Pancreas (tissue), 10 donors: ENCODE measurements at places on chromosomes 6 and 20. TPM values are rescaled to one million over a fixed set of nuclear protein-coding genes. Genes with fewer than 3 reads are reported as not detected.

LHFPL5 gene
- 2.0 TPM for polyA plus RNA-seq

- peak; percentile 33 for DNase-seq
These were observed 36.6 kb downstream of the MTRES1 start for GRCh38 chr6:107064579-107065065.

- peak; percentile 40 for DNase-seq
These were observed 9.6 kb downstream of the IGF2R start for GRCh38 chr6:159978291-159979135.

DNA sequence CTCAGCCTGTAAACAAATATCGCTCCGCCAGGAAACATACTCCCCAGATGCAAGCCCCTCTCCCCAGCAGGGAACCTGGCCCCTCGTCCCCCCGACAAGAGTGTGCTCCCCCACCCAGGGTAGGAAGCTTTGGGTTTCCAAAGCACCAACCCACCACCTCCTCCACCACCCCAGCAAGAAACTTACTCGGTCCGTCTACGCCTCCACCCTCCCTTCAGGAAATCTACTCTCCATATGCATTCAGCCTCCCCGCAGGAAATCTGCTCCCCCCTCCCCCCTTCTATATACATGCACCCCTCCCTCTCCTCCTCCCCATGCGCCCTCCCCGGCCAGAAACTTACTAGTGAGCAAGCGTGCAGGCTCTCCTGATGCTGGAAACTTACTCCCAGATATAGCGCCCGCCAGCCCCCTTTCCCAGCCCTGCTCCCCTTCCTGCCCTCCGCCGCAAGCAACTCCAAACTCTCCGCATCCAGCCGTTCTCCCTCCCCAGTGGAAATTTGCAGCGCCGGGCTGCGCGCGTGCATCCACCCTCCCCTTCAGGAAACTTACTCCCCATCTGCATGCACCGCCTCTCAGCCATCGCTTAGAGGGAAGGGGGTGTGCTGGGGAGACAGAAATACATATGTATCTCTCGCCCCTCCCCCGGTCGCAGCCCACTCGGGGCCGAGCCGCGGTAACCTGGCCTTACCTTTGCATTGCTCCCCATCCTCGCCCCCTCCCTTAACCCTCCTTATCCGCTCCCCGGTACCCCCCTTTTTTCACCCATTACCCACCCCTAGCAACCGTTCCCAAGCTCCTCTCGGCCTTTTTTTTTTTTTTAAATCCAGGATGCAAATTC lies at the start of gene TRERF1:
TRERF1 (minus strand) TSS at position 594 of the 838 bp plus-strand sequence. CDS start 182,336 bp downstream, outside the sequence.
- peak; percentile 65 for DNase-seq

CLPSL1 gene
- polyA plus RNA-seq, result not detected

EDN1 gene
- 7.3 TPM for polyA plus RNA-seq

SLC12A5 gene
- 21.5 TPM for polyA plus RNA-seq

- no peak for DNase-seq
These were observed 90.3 kb downstream of the OLIG3 start for GRCh38 chr6:137403855-137404254.

CRISP2 gene
- polyA plus RNA-seq, result 0.65 TPM

GPLD1 gene
- polyA plus RNA-seq, result 0.73 TPM

- no peak for DNase-seq
These were observed 38.4 kb upstream of the ZNF217 start for GRCh38 chr20:53631909-53632662.

- peak; percentile 94 for DNase-seq
These were observed 4.1 kb downstream of the TTBK1 start for GRCh38 chr6:43247114-43247999.

- DNase-seq, result no peak
These were observed 76.9 kb downstream of the STK35 start for GRCh38 chr20:2178318-2179232.

DNA sequence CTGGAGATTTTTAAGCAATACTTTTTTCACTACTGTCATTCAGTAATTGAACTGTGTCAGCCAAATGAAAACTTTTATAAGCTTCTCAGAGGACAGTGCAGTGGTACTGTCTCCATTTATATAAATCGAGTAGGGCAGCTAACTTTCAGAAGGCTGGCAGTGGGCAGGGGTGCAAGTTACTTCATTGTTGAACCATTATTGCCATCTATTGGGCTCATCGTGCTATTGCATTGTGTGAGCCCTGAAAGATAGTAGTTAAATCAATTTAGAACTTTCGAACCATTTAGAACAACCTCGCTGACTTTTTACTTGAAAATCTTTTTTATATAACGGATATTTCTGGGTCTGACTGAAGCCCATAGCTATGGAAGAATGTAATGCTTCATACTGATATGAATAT lies 347.8 kb upstream of the PLCB4 start:
- DNase-seq, result no peak

UNC5CL gene
- 40.6 TPM for polyA plus RNA-seq

GRCh38 chr6:80425089-80425823 lies 318.8 kb downstream of the BCKDHB start:
- DNase-seq, result no peak

DNA sequence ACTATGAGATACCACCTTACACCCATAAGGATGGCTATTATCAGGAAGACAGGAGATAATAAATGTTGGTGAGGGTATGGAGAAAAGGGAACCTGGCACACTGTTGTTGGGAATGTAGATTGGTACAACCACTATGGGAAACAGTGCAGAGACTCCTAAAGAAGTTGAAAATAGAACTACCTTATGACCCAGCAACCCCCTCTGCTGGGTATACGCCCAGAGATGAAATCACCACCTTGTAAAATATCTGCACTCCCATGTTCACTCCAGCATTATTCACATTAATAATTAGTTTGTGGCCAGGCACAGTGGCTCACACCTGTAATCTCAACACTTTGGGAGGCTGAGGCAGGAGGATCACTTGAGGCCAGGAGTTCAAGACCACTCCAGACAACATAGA lies 26.8 kb downstream of the ZBTB9 start:
- no peak for DNase-seq

DNA sequence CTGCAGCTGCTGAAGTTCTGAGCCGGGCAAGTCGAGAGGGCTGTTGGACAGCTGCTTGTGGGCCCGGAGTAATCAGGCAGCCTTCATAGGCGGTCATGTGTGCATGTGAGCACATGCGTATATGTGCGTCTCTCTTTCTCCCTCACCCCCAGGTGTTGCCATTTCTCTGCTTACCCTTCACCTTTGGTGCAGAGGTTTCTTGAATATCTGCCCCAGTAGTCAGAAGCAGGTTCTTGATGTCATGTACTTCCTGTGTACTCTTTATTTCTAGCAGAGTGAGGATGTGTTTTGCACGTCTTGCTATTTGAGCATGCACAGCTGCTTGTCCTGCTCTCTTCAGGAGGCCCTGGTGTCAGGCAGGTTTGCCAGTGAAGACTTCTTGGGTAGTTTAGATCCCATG lies 21.2 kb upstream of the MAPK13 start:
- DNase-seq, result no peak

GRCh38 chr20:45968081-45968671 lies 3.8 kb downstream of the ZNF335 start:
- DNase-seq, result peak; percentile 66

- DNase-seq, result no peak
These were observed 215.6 kb downstream of the FOXC1 start for GRCh38 chr6:1825277-1825676.

GRCh38 chr6:80940571-80940970 lies 811.9 kb downstream of the TENT5A start:
- no peak for DNase-seq

- DNase-seq, result no peak
These were observed 169.1 kb downstream of the NKAIN2 start for GRCh38 chr6:123972600-123973294.

- no peak for DNase-seq
These were observed 108.7 kb upstream of the EDN1 start for GRCh38 chr6:12181481-12181880.

- no peak for DNase-seq
These were observed 5.4 kb downstream of the SLC17A3 start for GRCh38 chr6:25868436-25869183.

DNA sequence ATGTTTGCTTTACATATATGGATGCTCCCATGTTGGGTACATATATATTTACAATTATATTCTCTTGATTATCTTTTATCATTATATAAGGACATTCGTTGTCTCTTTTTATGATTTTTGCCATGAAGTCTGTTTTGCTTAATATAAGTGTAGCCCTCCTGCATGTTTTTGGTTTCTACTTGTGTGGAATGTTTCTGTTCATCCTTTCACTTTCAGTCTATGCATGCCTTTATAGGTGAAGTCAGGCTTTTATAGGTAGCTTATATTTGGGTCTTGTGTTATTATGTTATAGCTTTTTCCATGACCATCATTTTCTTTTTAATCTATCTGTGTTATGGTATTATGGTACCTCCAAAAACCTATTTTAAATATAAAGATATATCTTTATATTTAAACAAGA lies 612.5 kb upstream of the HS3ST5 start:
- no peak for DNase-seq

DNA sequence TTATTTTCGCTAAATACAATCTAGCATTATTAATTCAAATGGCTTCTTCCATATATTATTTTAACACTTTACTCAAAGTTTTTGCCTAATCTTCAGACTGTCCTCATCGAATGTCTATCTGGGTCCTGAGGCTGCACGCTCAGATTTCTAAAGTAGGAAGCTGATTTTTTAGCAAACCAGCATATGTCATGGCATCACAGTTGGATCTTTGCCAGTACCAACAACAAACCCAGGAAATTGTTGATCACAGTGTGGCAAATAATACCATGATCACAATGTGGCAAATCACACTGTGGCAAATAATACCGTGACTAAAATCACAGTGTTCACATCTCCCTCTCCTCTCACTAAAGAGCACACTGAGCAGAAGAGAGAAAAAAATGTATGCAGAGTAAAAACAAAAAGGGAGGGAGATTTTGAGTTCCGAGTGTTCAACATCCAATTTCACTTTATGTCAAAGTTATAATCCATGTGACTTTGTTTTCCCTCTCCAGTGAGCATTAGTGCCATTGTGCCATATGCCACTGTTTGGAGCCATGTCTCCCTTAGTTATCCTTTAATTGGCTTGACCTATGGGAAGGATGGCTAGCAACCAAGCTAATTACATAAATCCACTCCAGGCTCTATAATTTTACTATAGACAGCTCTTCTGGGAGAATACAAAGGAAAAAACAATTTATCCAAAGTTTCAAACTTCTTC lies 1059.6 kb downstream of the HACE1 start:
- DNase-seq, result no peak

GRCh38 chr6:143679041-143679440 lies 1.3 kb downstream of the PHACTR2 start:
- no peak for DNase-seq

GRCh38 chr6:160678230-160678629 lies 14.2 kb upstream of the LPA start:
- DNase-seq, result no peak

DNA sequence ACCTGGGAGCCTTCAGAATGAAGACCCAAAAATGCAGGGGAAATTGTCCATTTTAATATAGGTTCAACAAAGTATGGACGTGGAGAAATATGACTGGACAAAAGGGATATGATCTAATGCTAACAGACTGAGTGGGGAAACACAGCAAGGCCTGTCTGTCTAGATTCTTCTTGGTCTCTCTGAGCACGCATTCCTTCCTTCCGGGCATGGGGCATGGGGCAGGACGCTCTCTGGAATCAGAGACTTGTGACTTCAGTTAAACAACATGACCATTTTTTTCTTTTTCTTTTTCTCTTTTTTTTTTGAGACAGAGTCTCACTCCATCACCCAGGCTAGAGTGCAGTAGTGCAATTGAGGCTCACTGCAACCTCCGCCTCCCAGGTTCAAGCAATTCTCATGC lies 31.9 kb downstream of the ZBTB2 start:
- DNase-seq, result no peak

GRCh38 chr6:74755196-74755595 lies 450.7 kb downstream of the COL12A1 start:
- DNase-seq, result no peak

DNA sequence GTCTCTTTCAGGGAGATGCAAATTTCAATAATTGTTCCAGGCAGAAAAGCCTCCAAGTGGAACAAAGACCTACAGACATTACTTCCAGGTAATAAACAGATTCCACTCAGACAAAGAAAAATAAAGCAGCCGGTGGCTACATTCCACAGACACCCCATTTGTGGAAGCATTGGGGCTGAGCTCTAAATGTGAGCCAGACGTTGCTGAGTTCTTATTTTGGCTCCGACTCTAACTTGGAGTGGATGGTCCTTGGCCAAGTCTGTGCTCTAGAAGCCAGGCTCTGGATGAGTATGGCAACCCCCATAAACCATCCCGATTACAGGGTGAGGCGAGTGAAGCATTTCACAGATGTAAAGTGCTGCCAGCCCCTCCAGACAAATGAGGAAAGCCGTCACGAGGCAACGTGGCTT lies 6.6 kb downstream of the TRAM2 start:
- DNase-seq, result no peak

MEP1A gene
- polyA plus RNA-seq, result 0.34 TPM

MUCL3 gene
- polyA plus RNA-seq, result 0.04 TPM

KIAA1586 gene
- polyA plus RNA-seq, result 0.99 TPM

MAP7 gene
- 10.7 TPM for polyA plus RNA-seq

VNN1 gene
- 1.6 TPM for polyA plus RNA-seq

GRCh38 chr6:72554761-72555221 lies 67.1 kb upstream of the KCNQ5 start:
- no peak for DNase-seq

DNA sequence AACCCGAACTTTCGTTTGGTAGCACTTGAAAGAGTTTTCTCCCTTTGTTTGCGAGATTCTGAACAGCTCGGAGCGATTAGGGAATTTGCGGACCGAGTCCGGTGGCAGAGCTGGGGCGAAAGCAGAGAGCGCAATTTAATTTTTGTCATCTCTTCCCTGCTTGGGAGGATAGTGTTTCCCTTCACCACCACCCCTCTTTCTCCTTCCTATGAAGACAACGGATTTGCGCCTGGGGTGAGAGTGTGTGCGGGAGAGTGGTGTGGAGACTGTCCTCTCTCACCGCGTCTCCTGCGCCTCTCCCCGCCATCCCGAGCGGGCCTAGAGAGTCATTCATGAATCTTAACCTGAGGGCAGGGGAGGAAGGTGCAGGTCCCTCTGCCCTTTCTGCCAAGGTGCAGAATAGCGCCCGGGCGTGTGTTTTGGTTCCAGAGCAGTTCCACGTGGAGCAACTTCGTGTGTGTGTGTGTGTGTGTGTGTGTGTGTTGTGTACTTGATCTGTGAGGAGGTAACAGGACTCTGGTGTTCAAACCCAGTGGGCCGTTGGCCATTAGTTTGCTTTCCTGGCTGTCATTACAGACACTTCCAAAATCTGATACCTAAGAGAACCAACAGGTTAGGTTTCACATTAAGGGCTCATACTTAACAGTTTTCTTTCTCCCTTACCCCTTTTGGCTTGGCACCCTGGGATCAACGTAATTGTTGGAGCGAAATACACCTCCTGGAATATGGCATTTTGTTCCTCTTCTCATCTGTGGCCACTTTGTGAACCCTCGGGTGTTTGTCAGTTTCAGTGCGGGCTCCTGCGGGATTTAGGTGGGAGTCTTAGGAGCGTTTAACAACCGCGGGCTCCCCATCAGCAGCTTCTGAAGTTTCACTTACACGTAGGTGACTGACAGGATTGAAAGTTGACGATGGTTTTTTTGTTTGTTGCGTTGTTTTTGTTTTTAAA lies 1.8 kb downstream of the EYA4 start:
- DNase-seq, result no peak

KIAA1755 gene
- 1.7 TPM for polyA plus RNA-seq

- DNase-seq, result no peak
These were observed 21.6 kb downstream of the ADGRG6 start for GRCh38 chr6:142323377-142323776.
